NCI-H2081 (cell line): ENCODE measurements at places on chromosomes 2 and 18.

- DNase-seq: no peak
Measured at GRCh38 chr2:215499331-215499730, 63.5 kb upstream of the FN1 start.

- DNase-seq: no peak
Measured at GRCh38 chr2:112805542-112805941, 21.2 kb upstream of the IL1A start.

- no peak for DNase-seq
Measured at GRCh38 chr2:197078535-197078934, 152.0 kb upstream of the PGAP1 start.

DNA sequence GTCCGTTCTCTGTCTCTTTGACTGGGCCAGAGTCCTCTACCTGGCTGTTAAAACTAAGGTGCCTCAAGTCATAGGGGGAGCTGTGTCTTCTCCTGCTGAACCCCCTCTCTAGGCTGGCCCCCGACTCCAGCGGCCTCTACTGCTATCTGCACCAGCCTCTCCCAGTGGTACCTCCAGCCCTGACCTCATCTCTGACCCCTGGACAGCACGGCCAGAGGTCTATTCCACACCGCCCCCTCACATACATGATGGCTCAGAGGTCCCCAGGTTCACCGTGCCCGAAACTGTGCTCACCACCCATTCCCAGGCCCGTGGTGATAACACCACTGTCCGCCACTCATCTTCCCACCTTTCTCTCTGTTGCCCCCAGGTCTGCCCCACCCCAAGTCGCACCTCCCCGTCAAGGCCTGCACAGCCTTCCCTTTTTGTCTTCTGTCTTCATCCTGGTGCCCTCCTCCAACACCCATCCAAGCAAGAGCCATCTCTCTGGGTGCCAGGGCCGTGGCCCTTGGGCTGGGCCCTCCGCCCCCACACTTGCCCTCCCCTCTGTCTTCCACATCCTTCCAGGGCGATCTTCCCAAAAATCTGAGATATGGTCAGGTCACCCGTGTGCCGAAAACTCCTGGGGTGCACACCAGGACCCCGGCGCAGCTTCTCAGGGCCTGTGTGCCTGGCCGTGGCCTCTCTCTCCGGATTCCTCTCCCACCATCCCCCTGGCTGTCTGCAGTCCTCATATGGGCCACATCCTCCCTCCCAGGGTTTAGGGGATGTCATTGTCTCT, 134.4 kb upstream of the ID2 start:
- DNase-seq: no peak

- DNase-seq: no peak
Measured at GRCh38 chr18:40532046-40532445, 1423.0 kb upstream of the PIK3C3 start.

GRCh38 chr2:233404222-233404621, 49.9 kb downstream of the DGKD start:
- DNase-seq: peak; percentile 40

- DNase-seq: no peak
Measured at GRCh38 chr2:238692562-238692961, 155.3 kb upstream of the TWIST2 start.

DNA sequence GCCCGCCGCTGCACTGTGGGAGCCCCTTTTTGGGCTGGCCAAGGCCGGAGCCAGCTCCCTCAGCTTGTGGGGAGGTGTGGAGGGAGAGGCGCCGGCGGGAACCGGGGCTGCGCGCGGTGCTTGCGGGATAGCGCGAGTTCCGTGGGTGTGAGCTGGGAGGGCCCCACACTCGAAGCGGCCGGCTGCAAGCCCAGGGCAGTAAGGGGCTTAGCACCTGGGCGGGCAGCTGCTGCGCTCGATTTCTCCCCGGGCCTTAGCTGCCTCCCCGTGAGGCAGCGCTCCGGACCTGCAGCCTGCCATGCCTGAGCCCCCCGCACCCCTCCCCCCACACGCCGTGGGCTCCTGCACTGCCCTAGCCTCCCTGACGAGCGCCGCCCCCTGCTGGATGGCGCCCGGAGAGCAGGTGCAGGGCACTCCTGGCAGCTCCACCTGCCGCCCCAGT, 124.4 kb downstream of the CCDC178 start:
- DNase-seq: no peak

GRCh38 chr2:100422320-100423055, 5.0 kb upstream of the CHST10 start:
- no peak for DNase-seq

GRCh38 chr2:72423756-72424155, 276.1 kb upstream of the CYP26B1 start:
- DNase-seq: no peak

DNA sequence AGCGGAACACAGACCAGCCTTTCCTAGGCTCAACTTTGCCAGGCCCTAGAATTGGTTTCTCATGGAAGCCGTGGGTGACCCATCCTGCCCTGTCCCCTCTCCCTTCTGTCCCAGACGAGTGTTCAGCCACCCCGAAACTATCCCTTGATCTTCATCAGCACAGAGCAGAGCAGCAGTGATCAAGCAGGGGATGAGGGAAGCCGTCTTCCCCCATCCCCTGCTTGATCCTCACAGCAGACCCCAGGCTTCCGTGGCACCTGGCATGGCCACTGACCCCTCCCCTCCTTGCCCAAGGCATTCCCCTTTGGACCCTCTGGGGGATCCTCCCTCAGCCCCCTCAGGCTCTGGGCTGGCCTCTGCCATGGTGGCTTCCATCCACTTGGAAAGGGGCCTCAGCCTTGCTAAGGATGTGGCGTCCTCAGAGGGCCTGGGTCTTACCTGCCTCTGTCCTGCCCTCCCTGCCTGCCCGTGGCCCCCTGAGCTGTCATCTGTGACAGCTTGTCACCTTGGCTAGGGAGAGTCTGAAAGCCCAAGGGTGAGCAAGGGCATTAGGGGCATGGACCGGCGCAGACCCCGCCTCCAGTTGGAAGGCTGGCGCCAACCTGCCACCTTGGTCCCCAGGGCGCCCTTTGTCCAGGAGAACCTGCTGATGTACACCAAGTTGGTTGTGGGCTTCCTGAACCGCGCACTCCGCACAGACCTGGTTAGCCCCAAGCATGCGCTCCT, 10.4 kb upstream of the CCDC74A start:
- DNase-seq: no peak

DNA sequence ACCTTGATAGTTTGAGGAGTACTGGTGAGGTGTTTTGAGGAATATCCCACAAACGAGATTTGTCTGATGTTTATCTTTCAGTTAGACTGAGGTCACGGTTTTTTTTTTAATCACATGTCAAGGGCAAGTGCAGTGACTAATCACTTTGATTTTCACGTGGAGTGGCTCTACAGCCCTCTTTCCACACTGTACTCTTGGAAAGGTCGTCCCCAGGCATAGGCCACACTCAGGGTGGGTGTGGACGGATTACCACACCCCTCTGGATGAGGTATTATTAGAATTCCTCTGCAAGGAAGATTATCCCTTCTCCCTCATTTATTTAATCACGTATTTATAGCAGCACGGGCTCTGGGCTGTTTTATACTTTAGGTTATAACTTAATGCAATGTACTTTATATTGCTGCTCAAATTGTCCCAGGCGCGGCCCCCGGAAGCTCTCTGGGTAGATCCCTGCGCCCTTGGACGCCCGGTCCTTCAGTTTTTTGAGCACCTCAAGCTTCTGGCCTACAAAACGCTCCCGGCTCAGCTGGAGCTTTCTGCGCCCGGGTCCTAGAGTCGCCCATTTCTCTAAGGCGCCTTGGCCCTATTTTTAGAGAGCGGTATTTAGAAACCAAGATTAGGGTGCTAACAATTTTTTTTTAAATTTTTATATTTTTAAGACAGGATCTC, 515 bp upstream of the PLEKHB2 start:
- DNase-seq: peak; percentile 82

- no peak for DNase-seq
Measured at GRCh38 chr2:219596954-219597551, 604 bp upstream of the STK11IP start.

DNA sequence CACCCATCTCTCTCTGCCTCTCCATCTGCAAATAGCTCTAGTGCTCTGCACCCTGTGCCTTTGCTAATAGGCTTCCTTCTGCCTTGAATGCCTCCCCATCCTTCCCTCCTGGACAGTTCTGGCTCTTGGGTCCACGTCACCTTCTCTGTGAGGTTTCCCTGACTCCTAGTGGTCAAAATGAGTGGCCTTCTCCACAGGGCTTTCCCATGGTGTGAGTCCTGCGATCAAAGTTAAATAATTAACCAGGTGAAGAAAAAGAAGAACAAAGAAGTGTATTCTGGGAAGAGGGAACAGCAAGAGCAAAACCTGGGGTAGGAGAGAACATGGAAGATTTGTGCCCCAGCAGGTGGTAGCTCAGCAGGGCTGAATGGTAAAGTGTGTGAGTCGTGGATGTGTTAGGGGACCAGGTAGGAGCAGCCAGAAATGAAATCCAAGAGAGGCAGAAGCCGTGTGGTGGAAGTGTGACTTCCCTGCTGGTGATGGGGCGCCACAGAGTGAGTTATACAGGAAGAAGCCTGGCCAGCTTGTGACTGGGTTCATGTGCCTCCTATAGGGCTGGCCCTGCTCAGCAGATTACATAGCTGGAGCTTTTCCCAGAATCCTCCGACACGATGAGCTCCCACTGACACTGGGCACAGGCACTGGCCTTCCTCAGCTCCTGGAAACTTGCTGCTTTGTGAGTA, 93.8 kb upstream of the LDAH start:
- no peak for DNase-seq

GRCh38 chr18:44680273-44681075, at the start of gene SETBP1:
Gene SETBP1 (plus strand): TSS chr18:44680888. CDS start chr18:44701347, 20,459 bp downstream.
- peak; percentile 67 for DNase-seq
